H9 (cell line): ENCODE measurements at places on chromosomes 1 and 21. TPM values are rescaled to one million over a fixed set of nuclear protein-coding genes. Genes with fewer than 3 reads are reported as not detected.

DNA sequence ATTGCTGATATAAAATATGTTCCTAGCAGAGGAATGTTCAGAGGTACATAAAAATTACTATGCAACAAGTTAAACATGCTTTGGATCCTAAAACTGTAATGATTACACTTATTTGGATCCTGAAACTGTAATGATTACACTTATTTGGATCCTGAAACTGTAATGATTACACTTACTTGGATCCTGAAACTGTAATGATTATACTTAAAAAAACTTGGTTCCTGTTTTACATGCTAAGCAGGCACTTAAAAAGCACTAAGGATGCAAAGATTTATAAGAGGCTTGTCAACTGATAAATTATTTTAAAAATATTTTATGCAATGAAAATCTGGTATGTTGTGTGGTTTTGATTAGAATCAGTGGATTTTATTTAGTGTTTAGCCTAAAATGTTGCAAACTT lies 47.7 kb downstream of the ZNHIT6 start:
- no peaks in the 10 kb centered on the region for H3K4me1 ChIP-seq
- no peak for DNase-seq
- H3K27ac ChIP-seq, result no peak overlapping the region
- H3K4me3 ChIP-seq, result no peak overlapping the region

DNA sequence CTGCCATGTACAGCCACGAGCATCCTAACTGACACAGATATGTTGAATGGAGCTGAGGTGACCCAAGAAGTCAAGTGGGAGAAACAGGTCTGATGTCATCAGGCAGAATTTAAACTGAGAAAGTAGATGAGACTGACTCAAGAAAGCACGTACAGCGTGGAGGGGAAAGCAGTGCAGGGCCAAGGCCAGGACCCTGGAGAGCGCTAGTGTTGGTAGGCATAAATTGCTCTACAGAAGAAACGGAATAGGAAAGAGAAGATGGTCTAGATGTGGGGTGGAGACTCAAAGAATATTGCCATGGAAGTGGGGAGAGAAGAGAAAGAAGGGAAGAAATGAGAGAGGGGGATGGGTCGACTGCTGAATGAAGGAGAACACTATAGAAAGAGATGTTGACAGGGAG lies 45.3 kb upstream of the GJB5 start:
- H3K36me3 ChIP-seq, result no peaks in the 10 kb centered on the region
- no peak overlapping the region for H3K4me3 ChIP-seq
- H3K27me3 ChIP-seq, result no peaks in the 10 kb centered on the region; the same call in 1 of the 2 replicates
- no peak for DNase-seq

PTPN22 gene
- not detected in 2 replicates for total RNA-seq

- no peak overlapping the region for H3K4me3 ChIP-seq
- no peak for DNase-seq
- no peaks in the 10 kb centered on the region; the same call in 1 of the 2 replicates for H3K4me1 ChIP-seq
- no peak overlapping the region for H3K27ac ChIP-seq
- no peaks in the 10 kb centered on the region for H3K36me3 ChIP-seq
Measured at GRCh38 chr1:83900524-83900923, 98.4 kb downstream of the TTLL7 start.

SPRR4 gene
- not detected in 2 replicates for total RNA-seq

GRCh38 chr1:47432071-47433036 lies 5.5 kb upstream of the FOXD2 start:
- no peak overlapping the region for H3K27ac ChIP-seq
- H3K36me3 ChIP-seq, result no peaks in the 10 kb centered on the region; the same call in 2 of the 3 replicates
- peaks cover 76% of the 10 kb centered on the region for H3K27me3 ChIP-seq
- no peaks in the 10 kb centered on the region for H3K4me1 ChIP-seq
- peak overlapping the region; percentile 47 for H3K4me3 ChIP-seq

DNA sequence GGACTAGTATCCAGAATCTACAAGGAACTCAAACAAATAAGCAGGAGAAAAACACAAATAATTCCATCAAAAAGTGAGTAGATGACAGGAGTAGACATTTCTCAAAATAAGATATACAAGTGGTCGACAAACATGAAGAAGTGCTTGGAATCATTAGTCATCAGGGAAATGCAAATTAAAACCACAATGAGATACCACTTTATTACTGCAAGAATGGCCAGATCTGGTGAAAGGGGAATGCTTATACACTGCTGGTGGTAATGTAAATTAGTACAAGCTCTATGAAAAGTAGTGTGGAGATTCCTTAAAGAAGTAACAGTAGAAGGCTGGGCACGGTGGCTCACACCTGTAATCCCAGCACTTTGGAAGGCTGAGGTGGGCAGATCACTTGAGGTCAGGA lies 73.8 kb downstream of the POU2F1 start:
- no peak for DNase-seq
- H3K4me1 ChIP-seq, result no peaks in the 10 kb centered on the region
- no peak overlapping the region for H3K4me3 ChIP-seq
- H3K27me3 ChIP-seq, result no peaks in the 10 kb centered on the region

FCRL5 gene
- total RNA-seq, result 0.98 and 1.1 TPM in 2 replicates

DNA sequence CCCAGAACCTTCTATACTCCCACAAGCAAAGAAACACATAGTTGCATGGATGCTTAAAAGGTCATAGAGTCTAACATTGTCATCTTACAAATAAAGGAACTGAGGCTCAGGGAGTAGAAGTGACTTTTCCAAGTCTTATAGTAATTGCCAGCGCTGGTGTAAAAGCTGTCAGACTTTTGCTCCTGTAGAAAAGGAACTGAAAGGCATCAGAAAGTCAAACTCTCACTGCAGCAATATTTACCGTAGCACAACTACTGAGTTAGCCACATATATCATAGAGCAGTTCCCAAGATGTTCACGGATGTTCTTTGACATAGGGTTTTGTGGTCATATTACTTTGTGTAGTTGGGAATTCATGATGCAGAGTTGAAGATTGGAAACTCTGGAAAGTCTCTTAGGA lies 16.6 kb upstream of the USP24 start:
- H3K27ac ChIP-seq, result no peak overlapping the region
- DNase-seq, result no peak
- peaks cover 5% of the 10 kb centered on the region; the same call in 1 of the 2 replicates for H3K36me3 ChIP-seq
- H3K4me3 ChIP-seq, result no peak overlapping the region
- no peaks in the 10 kb centered on the region for H3K4me1 ChIP-seq

DNA sequence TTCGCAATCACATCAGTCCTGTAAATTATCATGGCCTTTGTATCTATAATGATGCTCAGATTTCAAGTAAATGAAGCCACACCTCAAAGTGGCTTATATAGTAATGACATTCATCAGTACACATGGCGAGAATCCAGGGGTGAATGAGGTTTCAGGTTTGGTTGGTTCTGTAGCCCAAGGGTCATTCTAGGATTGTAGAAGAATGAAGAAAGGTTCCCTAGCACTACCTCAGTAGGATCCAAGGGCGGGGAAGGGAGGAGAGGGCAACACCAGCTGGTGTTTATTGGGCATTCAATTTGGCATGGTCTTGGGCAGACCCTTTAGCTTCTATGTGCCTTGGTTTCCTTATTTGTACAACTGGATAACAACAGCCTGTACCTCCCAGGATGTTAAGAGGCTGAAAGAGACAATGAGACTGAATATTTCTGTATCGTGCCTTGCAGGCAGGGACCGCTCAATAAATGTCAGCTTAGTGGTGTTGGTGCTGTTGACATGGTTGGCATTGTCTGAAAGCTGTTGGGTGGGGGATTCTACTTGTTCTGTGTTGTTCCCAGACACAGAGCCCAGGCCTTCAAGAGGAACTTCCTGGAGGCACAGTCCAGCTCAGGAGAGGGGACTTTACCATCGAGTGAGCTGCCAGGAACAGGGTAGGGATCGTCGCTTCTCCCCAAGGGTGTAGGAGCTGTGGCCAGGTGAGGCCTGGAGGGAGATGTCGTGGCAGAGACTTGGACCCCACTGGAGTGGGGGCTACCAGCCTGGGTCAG lies 388.2 kb downstream of the PTPRU start:
- DNase-seq, result no peak
- H3K27ac ChIP-seq, result no peak overlapping the region
- no peaks in the 10 kb centered on the region for H3K4me1 ChIP-seq
- no peak overlapping the region for H3K4me3 ChIP-seq
- H3K36me3 ChIP-seq, result 0 out of 3 replicates have a peak, but pooled peaks cover 2% of the 10 kb centered on the region

DNA sequence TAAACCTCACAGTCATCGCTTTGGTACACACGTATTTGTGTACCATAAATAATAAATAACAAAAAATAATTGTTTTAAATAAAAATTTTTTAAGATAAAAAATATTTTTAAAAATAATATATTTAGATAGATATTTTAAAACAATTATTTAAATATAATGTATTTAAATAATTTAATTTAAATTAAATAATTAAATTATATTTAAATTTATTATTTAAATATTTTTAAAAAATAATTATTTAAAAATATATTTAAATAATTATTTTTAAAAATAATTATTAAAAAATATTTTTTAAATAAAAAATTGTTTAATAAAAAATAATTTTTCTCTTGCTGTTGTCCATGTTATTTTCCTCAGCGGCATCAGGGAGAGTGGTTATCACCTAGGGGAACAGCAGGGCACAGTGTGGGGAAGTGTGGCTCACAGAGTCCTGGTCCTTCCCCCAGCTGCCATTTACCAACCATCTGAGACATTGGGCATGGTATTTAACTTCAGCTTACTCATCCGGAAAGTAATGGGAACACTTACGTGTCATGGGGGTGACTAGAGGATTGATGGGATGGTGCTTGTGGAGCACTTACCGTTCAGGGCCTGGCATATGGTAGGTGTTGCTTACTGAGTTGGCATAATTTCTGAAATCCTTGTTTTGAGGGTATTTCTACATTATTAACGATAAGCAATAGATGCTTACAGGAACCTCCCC lies 92.9 kb upstream of the TSPAN2 start:
- no peaks in the 10 kb centered on the region for H3K36me3 ChIP-seq
- H3K4me3 ChIP-seq, result no peak overlapping the region

CELA2A gene
- not detected in 2 replicates for total RNA-seq

RNF186 gene
- not detected in 2 replicates for total RNA-seq

DNA sequence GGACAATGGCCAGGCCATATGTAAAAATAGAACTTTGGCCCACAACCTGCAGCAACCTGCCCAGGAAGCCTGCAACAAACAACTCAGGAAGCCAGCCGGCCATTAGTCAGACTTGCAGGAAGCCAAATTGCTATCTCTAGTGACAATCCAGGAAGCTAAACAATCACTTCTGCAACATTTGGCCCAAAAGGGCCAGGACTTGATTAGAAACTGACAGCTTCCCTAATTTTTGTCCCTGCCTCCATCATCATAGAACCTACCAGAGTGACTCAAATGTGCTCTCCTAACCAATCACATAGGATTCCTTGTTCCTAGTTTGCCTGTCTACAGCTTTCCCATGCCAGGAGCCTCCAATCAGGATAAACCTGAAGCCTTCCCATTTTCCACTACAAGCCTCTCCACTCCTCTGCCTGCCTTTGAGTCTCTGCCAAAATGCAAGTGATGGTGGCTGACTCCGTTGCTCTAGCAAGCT lies 639.3 kb downstream of the PTPRU start:
- no peak overlapping the region for H3K27ac ChIP-seq
- H3K27me3 ChIP-seq, result no peaks in the 10 kb centered on the region
- DNase-seq, result no peak
- H3K4me3 ChIP-seq, result no peak overlapping the region
- H3K36me3 ChIP-seq, result no peaks in the 10 kb centered on the region

DNA sequence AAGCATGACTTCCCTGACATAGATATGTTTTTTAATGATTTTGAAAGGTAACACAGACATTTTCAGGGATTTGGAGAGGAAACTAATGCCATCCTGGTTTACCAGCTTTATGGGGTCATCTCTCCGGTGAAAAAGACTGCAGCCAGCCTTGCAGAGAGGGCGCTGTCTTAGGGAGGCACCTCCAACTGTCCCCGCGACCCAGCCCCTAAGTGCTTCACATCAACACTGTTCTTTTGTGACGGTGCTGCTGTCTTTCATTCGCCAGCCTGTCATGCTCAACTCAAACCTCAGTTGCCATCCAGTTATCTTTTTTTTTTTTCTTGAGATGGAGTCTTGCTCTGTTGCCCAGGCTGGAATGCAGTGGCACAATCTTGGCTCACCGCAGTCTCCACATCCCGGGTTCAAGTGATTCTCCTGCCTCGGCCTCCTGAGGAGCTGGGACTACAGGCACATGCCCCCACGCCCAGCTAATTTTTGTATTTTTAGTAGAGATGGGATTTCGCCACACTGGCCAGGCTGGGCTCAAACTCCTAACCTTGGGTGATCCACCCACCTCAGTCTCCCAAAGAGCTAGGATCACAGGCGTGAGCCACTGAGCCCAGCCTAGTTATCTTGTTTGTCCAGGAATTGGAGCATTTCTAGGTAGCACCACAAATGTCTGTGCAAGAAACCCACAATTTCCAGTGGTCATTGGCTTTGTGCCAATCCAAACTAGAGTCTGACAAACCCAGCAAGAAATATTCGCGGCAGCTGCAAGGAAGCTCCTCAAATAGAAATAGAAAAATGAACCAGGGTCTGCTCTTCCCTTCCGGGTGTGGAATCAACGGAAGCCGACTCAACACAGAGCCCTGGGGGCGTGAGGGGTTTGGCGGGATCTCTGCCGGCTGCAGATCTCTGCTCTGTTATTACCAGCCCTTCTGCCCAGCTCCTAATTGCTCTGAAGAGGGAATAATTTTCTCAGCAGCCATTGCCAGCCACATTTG lies 24.2 kb downstream of the PDE9A start:
- no peak overlapping the region for H3K4me3 ChIP-seq
- no peak overlapping the region for H3K27ac ChIP-seq
- H3K36me3 ChIP-seq, result peaks cover 29% of the 10 kb centered on the region
- H3K27me3 ChIP-seq, result no peaks in the 10 kb centered on the region

GRCh38 chr1:6580119-6580592 lies 362 bp downstream of the ZBTB48 start:
- H3K4me3 ChIP-seq, result peak overlapping the region; percentile 92
- no peaks in the 10 kb centered on the region for H3K27me3 ChIP-seq
- H3K36me3 ChIP-seq, result peaks cover 2% of the 10 kb centered on the region; the same call in 1 of the 2 replicates
- no peak overlapping the region for H3K27ac ChIP-seq
- no peaks in the 10 kb centered on the region; the same call in 1 of the 2 replicates for H3K4me1 ChIP-seq
- no peak for DNase-seq

PTPRF gene
- total RNA-seq, result 192 and 193 TPM in 2 replicates

FCAMR gene
- not detected in 2 replicates for total RNA-seq

PLA2G2F gene
- not detected in 2 replicates for total RNA-seq

- no peak overlapping the region for H3K4me3 ChIP-seq
- H3K27me3 ChIP-seq, result no peaks in the 10 kb centered on the region
- DNase-seq, result no peak
- no peaks in the 10 kb centered on the region for H3K4me1 ChIP-seq
- H3K36me3 ChIP-seq, result no peaks in the 10 kb centered on the region
Measured at GRCh38 chr1:155867766-155868165, 8.4 kb downstream of the SYT11 start.

DNA sequence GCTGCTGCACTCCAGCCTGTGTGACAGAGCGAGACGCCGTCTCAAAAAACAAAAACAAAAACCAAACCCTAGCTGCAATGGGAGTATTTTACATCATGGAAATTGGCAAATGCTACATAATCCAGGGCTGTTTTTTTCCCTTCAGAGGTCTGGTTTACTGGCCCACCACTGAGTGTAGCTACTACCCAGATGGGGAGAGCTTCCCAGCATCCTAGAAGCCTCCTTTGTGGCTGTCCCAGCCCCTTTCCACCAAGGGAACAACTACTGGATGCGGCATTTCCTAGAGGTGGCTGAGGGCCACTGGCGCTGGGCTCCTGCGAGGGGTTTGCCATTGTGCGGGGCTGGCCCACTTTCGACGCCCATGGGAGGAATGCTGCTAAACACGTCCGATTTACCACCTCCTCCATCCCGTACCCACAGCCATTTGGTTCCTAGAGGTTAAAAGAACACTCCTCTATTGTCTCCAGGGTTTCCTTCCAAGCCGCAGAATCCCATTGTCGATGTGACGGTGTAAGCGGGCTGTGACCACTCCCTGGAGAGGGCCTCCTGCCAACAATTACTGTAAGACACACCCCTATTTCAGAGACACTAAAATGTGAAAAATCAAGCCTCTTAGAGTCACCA lies 55.4 kb downstream of the RUNX3 start:
- no peak overlapping the region for H3K4me3 ChIP-seq
- H3K27me3 ChIP-seq, result no peaks in the 10 kb centered on the region
- H3K36me3 ChIP-seq, result no peaks in the 10 kb centered on the region
- no peak for DNase-seq
- H3K27ac ChIP-seq, result no peak overlapping the region
- H3K4me1 ChIP-seq, result no peaks in the 10 kb centered on the region
